ENCODE measurements at places on chromosomes 1 and 21.

DNA sequence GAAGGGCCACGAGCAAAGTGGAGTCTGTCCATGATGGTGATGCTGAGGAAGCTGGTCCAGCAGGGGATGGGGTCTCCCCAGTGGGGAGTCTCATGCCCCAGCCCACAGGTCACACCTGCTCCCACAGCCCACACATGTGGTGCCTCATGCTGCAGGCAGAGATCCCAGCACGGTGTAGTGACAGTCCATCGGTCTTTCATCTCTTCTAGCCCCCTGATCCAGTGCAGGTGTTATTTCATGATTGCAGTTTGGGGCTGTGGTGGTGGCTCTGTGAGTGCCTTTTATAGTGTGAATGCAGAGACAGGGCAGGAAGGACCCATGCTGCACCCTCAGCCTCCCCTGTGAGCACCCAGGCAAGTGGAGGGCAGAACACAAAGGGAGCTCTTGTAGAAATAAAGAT is 45.0 kb downstream of the UBASH3A start:
- DNase-seq: no peak

GRCh38 chr1:205563927-205564441 is 59.5 kb downstream of the CDK18 start:
- no peak for DNase-seq

DNA sequence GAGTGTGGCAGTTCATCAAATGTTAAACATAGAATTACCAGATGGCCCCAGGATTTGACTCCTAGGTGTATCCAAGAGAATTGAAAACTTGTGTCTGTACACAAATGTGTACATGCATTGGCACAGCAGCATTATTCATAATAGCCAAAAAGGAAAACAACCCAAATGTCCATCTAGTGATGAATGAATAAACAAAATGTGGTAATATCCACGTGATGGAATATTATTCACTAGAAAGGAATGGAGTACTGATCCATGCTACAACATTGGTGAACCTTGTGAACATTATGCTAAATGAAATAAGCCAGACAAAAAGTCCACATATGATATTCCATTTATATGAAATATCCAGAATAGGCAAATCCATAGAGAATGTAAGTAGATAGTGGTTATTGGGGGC is 77.7 kb downstream of the RAVER2 start:
- no peak for DNase-seq

- DNase-seq: no peak
These were observed 12.8 kb downstream of the PMVK start for GRCh38 chr1:154923695-154924094.

- no peak for DNase-seq
These were observed 59.4 kb upstream of the FMOD start for GRCh38 chr1:203410182-203410900.
